ENCODE measurements at places on chromosomes 6 and 20.

GRCh38 chr20:38498909-38499308 is 26.3 kb downstream of the RALGAPB start:
- DNase-seq: no peak

DNA sequence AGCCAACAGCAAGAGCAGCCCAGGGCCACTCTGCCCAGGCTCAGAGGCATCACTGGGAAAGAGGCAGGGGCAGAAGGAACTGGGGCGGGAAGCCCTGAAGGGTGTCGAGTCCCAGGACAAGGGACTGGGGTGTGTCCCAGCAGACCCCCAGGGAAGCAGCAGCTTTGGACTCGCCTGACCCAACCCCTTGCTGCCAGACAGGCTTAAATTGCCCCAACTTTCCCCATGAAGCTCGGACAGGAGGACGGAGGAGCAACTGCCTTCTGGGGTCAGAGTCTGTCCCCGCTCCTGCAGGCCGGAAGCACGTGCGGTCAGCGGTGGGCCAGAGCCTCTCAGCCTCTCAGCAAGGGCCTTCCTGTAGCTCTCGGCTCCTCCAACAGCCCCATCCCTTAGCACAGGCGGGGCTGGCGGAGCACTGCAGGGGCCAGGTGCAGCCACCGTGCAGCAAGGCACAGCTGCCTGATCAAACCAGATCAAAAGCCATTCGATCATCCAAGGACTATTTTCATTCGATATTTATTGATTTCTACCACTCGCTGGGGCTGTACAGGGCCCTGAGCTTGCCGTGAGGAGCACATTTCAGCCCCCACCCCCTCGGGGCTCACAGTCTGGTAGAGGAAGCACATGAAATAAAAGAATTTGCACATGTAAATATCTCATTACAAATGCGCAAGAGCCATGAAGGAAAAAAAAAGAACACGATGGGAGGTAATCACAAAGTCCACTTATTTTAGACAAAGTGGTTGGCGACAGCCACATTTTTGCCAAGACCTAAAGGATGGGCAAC is 31.8 kb upstream of the STX16 start:
- no peak for DNase-seq

GRCh38 chr20:58690396-58691135 is 2.0 kb upstream of the NPEPL1 start:
- no peak for DNase-seq

DNA sequence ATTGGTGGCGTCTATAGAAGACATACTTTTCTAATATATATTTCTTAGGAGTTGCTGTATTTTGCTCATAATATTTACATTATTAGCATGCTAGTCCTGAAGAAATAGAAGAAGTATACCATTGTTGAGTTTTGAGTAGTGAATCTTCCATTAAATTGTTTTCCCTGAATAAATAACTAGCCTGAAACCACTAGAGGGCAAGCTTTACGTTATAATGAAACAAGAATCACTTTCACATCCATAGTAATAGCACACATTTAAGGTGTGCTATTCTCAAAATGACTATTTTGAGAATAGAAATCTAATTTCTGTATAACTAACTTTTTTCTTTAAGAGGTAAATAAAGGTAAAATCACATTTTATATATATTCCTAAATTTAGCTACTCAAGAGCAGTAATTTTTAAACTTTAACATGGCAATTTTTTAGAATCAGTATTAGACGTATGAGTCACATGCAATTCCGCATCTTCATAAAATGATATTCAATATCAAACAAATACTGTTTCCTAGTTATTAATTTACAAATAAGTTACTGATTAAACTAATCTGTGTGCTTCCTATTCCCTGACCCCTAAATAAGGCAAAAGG is 213.2 kb upstream of the MANEA start:
- DNase-seq: no peak

DNA sequence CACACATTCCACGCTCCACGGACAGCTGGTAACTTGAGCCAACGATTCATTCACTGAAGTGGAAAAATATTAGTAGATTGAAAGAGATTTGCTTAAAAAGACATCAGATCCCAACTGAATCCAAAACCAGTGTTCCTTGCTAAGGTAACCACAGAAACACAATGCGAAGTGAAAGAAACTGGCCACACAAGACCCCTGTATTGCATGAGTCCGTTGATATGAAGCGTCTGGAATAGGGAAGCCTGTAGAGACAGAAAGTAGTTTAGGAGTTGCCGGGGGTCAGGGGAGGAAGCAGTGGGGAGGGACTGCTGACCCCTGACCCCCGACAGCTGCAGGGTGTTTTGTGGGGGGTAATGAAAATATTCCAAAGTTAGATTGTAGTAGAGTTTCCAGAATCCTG is 10.0 kb downstream of the PCK1 start:
- DNase-seq: no peak

DNA sequence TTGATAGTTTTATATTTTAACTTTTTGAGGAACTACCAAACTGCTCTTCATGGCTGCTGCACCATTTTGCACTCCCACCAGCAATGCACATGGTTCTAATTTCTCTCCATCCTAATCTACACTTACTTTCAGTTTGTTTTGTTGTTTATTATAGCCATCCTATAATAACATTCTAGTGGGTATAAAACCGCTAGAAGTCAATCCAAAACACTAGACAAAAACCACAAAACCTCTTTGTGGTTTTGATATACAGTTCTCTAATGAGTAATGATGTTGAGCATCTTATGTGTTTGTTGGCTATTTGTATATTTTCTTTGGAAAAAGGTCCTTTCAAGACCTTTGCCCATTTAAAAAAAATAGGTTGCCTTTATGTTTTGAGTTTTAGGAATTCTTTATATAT is 5.6 kb downstream of the RPP21 start:
- no peak for DNase-seq
